ENCODE measurements at places on chromosomes 6 and 20. TPM values are rescaled to one million over a fixed set of nuclear protein-coding genes. Genes with fewer than 3 reads are reported as not detected.

DNA sequence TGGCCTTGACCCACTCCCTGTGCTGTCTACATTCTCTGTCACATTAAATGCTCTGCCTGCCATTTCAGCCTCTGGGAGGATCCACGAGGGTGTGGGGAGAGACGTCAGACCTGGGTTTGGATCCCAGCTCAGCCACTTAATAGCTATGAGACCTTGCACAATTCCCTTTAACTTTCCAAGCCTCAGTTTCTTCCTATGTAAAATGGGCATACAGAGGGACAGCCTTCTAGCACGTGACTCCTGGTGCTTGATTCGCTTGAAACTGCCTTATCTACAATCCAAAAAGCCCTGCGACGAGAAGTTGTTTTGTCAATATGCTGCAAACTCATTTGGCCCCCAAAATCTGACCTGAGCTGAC, 40.0 kb downstream of the TOX2 start:
- no peak for DNase-seq

The OR2H2 gene
- not detected for polyA plus RNA-seq

GRCh38 chr20:60263725-60264709, 305.8 kb downstream of the CDH26 start:
- DNase-seq: no peak

GRCh38 chr20:59580991-59581401, 23.3 kb upstream of the PHACTR3 start:
- DNase-seq: no peak

DNA sequence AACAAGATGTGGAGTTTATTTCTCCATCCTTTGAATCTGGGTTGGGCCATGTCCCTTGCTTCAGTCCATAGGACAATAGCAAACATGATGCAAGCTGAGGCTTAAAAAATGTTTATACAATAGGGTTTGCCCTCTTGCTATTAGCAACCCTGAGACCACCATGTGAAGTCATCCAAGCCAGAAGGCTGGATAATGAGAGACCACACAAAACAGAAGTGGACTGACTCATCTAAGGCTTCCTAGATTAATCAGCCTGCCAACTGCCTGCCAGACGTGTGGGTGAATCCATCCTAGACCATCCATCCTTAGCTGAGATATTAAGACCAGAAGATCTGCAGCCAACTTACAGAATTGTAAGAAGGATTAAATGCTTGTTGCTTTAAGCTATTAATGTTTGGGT, 38.1 kb upstream of the ISM1 start:
- DNase-seq: no peak

Measured in BJ (cell line).